ENCODE measurements at places on chromosomes 13 and 19.

GRCh38 chr19:5990289-5990797 is 12.4 kb upstream of the RANBP3 start:
- DNase-seq: no peak

- no peak for DNase-seq
Measured at GRCh38 chr13:28654276-28654675, 4.7 kb upstream of the POMP start.

DNA sequence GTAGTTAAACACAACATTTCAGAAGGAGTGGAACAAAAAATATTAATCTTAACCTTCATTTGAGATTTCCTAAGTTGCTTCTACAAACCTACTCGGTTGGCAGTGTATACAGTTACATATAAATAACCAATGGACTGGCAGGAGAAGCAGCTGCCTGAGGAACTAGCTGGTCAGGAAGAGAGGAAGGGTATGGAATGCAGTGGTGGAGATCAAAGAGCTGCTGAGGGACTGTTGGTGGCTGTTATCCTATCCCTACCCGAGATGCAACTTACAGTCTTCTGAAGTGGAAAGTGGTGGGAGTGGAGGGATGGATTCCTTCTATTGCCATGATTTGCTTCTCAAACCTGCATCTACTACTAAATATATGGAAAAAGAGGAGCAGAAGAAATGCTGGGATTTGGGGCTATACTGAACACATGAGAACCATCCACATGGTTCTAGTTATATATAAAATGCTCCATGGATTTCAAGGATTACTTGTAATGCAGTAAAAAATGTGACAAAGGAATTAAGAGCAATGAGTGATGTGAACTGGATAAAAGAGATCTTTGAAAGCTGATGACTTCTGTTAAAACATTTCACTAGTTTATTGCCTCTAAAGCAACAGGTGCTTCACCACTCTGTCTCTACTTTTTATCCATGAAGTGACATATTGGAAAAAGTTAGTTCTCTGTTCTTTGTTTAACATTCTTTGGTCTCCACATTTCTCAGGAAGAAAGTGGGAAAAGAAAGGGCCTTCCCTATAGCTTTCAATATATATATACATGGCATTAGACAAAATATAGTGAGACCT is 29.9 kb downstream of the MICU2 start:
- DNase-seq: no peak

GRCh38 chr13:85616275-85616674 is 182.9 kb downstream of the SLITRK6 start:
- no peak for DNase-seq

DNA sequence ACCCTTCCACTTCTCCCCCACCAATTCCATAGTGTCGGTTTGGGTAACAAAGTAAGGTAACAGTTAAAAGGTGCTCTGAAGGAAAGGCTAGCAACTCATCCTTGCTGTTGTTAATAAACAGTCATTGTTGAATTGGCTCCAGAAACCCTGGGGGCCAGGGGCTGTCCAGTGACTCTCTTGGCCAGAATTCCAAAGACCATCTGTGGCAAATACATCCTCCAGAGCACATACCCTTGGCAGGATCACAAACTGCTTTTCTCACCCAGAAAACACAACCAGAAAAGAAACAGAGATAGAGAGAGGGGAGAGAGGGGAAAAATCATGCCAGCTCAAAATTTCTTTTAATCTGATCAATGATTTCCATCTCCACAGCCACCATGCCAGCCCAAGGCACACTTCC is 22.1 kb downstream of the CACNA1A start:
- no peak for DNase-seq

- no peak for DNase-seq
Measured at GRCh38 chr19:7562646-7563393, 27.3 kb downstream of the PNPLA6 start.

DNA sequence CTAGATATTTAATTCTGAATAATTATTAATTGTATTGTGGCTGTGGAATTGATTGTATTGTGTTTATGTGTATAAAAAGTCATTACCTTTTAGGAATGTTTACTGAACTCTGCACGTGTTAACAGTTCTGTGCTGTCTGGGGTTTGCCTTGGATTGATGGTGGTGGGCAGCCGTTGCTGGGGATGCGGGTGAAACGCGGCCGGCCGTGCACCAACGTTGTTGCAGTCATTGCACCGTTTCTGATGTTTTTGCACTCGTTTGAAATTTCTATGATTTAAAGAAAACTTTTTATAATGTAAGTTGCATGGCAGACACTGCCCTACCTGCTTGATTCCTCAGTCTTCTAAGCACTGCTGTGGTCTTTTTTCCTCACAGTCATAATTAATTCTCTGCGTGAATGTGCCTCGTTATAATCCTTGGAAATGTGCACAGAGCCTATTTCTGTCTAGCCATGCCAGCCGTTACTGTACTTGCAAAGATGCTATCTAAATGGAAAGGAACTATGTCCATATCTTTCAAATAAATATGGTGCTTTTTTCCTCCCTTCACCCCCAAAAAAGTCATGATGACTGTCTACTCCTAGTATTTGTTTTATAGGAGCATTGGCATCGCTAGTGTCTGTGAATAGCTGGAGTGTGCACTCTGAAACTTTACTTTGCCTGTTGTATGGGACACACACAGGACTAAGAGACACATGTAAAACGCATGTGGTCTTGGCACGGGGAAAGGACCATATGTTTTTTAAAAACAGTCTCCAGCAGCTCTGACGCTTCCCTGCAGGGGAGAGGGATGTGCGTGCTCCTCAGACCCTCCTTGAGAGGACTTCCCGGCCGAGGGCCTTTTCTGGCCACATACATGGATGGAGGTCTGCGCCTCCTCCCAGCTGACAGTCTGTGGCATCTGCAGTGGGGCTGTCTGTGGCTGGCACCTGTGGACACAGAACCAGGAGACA is 40.7 kb upstream of the MCF2L start:
- DNase-seq: no peak

- no peak for DNase-seq
Measured at GRCh38 chr19:44072543-44073401, 813 bp downstream of the ZNF284 start.

DNA sequence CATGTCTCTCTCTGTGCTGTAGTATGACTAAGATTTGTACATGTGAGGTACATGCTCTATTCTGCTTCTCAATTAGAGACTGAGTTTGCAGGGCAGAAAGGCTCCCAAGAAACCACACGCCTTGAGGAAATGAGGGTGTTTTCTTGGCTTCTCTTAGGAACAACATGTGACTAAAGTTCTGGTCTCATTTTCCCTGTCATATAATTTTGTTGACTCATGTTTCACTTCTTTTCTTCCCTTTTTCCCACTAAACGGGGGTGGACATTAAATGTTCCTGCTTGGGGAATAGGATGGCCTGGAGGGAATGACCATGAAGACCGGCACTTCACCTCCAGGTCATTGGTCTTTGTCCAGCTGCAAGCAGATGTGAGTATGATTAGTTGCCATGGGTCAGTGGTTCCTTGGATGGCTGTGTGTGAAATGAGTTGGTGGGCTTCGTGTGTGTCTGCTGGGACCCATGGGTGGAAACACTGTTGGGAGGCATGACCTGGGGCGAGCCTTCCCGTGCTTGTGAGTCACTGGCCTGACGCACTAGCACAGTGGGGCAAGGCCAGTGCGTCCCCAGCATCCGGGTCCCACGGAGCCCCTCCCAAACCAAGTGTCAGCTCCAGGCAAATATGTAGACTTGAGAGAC is 56.6 kb downstream of the COL4A1 start:
- DNase-seq: no peak

- no peak for DNase-seq
Measured at GRCh38 chr19:16201011-16201391, 3.3 kb downstream of the AP1M1 start.

- no peak for DNase-seq
Measured at GRCh38 chr19:38293281-38293680, 10.8 kb upstream of the C19orf33 start.

- DNase-seq: no peak
Measured at GRCh38 chr19:46953955-46954501, 65.6 kb upstream of the NPAS1 start.

DNA sequence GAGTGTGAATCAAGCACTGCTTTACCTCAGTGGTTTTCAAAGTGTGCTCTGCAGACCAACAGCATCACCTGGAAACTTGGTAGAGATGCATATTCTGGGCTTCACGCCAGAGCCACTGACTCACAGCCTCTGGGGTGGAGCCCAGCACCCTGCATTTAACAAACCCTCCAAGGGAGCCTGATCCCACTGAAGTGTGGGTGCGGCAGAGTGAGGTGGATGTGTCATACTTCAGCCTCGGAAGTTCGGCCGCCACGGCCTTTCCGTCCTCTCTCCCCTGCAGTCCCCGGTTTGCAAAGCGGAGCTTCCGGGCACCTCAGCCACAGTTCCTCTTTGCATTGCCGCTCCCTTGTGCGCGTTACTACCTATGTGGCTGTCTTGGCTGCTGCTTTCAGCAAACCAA is 33.3 kb upstream of the MICU2 start:
- no peak for DNase-seq

- no peak for DNase-seq
Measured at GRCh38 chr13:30338952-30339351, 31.6 kb upstream of the KATNAL1 start.

DNA sequence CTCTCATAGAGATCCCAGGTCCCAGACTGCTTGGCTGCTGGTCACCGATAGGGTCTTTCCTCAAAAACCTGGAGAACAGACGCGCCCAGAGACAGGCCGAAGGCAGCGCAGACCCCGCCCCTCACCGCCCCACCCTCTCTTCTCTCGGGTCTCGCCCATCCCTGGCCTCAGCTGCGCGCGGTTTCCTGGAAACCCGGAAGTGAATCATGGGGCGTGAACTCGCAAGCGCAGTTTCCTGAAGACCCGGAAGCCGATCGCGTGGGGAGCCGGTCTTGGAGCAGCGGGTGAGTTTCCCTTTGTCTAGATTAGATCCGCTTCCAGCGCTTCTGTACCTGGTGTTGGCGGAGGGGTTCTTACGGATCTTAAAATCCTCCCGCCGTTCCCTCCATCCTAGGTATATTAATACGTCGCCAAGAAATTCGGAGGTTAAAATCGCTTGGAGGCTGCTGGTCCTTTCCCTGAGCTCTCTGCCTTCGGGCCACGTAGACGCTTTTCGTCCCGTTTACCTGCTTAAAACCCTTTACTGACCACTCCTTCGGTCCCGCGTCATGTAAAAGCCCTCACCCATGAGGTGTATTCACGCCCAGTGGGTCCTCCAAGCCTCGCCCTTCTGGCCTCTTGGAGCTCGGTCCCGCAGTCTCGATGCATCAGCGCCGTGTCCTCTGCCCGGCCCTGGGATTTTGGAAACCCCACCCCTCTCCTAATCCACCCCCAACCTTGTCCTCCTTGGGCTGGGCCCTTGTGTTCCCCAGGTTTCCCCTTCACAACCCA is at the start of gene ZNF578:
Gene ZNF578, plus strand, starts transcription at position 230 of the 771 bp plus-strand sequence. CDS start 48,293 bp downstream, outside the sequence.
- DNase-seq: peak; percentile 5

DNA sequence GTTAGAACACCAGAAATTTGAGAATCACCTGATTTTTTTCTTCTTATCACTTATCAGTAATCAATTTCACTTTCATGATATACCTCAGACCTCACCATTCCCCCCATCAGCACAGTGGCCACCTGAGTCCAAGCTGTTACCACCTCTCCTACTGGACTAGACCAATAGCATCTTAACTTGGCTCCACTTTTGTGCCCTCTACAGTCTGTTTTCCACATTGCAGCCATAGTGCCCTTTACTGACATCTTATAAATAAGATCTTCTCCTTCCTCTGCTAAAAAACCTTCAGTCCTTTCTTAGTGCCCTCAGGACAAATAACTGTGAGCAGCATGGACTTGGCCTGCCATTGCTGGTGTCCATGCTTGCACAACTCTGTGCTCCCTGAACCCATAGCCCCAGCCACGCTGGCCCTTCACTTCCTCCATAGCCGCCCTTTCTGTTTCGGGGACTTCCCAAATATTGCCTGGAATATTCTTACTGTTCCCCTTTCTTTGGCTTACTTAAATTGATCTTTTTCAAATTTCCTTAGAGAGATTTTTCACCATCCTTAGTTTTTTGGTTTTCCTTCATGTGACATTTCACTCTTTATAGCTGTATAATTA is 380.8 kb downstream of the LMO7 start:
- peak; percentile 8 for DNase-seq

All from neuronal stem cell (in vitro differentiated cells).